Stimulated activated CD8-positive, alpha-beta memory T cell treated with anti-CD3 and anti-CD28 coated beads, Interleukin-15, amount 100 ng/mL, for 48 hours (primary cell): ENCODE measurements at places on chromosomes 2 and 18.

GRCh38 chr18:48597671-48598070, 58.8 kb downstream of the CTIF start:
- DNase-seq, result no peak

- DNase-seq, result no peak
Observed at GRCh38 chr2:211453311-211453887, 897.0 kb downstream of the CPS1 start.

- DNase-seq, result no peak
Observed at GRCh38 chr2:215625207-215625606, 189.3 kb upstream of the FN1 start.

- DNase-seq, result no peak
Observed at GRCh38 chr2:19774805-19775176, 127.0 kb downstream of the TTC32 start.
